ENCODE measurements at places on chromosomes 2 and 18.

- DNase-seq = no peak
These were observed 336.5 kb upstream of the LRP1B start for GRCh38 chr2:142467321-142467720.

DNA sequence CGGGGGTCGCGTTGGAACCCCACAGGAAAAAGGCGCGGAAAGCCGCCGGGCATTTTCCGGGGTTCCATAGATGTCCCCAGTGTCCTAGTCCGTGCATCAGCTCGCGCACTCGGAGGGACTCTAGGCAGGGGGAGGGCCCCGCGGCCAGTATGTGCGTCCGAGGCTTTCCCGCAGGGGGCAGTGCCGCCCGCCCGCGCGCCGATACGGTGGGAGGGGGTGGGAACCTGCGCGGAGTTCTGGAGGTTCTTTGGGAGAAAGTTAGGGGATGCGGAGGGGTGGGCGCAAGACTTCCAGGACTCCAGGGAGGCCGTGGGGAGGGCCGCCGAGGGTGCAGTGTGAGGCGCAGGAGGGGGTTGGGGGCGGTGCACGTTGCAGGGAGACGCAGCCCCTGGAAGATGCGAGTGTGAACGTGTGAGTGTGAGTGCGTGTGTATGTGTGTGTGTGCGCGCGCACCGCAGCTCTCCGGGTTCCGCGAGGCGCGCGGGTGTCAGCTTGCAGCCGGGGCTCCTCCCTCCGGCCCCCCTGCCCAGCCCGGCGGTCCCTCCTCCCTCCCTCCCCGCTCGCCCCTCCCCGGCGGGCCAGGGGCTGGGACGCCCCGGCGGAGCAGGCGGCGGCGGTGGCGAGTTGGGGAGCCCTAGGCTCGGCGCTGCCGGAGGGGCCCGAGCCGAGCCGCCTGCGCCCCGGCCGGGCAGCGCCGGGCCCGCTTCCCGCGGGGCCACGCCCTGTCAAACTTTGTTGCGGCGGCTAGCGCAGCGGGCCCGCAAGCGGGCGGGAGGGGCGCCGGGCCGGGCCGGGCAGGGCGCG lies at the start of gene TCF7L1:
TCF7L1 (plus strand) TSS at position 559 of the 804 bp plus-strand sequence. CDS start 293 bp downstream, outside the sequence.
- peak; percentile 96 for DNase-seq

DNA sequence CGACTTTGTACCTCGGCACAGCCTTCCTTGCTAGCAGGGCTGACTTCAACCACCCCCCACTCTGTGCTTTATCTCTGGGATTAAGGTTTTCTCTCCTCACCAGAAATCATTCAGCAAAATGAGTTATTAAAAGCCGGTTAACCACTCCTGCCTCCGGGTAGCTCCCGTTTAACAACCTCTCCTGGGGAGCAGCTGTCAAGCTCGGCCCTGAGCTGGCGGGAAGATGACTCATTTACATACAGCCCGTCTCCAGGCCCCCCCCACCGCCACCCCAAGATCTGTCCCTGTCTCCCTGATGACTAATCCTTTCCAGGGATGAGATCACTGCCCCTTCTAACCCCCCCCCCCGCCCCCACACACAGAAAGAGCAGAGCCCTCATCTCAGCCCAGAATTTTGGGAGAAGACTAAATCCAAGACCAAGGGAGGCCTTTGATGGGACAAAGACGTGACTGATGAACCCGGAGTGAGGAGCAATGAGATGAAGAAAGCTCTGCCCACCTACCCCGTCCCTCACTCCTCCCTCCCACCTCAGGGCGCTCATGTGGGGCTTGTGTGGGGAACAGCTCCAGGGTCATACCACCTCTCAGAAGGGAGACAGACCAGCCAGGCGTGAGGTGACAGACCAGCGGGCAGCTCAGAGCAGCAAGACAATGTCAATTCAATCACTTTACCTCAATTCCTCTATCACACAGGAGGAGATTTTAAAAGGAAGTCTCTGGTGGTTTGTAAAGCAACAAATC lies 131.4 kb downstream of the MSH2 start:
- no peak for DNase-seq

DNA sequence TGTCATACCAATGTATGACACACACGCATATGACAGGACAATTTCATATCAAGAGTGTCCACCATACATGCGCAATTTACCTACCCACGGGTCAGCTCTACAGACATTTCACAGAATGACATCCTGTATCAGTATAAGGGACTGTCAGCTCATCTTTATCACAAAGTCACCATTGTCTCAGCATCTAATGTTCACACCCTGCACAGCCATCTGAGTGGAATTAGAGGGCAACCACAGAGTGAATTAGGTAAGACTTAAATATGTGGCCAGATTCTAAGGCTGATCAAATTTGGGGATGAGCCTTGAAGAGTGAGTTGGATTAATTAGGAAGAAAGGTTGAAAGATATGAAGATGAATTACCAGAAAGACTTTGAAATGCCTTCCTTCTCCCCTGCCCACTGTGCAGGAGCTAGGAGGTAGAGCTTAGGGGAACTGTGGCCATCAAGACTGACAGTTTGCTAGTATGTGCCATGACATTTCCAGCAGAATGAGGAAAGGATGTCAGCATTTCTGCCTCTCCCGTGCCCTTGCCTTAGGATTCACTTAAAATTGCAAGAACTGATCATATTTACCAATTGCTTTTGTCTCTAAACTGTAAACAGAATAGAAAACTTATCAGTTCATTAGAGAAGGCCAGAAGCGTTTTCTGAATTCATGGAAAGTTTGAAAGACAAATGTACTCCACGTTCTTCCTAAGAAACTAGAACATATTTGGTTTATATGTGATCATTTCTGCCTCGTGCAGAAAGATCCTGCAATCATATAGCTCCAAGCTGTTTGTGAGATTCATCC lies 121.1 kb downstream of the DDX1 start:
- DNase-seq = no peak

DNA sequence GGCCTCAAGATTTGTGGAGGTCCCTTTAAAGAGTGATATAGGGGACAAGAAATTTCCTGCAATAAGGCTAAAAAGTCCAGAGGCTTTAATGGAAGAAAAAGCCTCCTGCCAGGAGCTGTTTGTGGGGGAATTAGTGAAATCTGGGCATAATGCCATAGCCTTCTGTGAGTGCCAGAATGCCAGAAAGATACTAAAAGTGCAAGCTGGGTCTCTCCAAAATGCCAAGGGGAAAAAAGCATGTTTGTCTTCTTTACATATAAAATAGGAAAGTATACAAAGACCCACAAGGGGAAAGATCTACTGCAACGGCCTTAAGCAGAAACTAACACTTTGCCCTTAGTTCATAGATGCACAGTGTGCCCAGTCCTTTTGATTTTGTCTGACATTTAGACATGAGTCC lies 647.7 kb upstream of the ZNF804A start:
- no peak for DNase-seq

DNA sequence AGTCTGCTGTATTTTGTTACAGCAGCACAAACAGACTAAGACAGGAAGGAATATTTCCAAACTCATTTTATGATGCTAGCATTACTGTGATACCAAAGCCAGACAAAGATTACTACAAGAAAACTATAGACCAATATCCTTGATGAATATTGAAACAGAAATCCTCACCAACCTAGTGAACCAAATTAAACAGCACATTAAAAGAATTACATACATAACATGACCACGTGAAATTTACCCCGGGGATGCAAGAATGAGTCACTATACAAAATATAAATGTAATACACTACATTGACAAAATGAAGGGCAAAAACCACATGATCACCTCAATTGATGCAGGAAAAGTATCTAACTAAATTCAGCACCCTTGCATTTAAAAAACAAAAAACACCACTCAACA lies 112.6 kb downstream of the CHN1 start:
- DNase-seq = no peak

- no peak for DNase-seq
These were observed 2.3 kb downstream of the CYRIA start for GRCh38 chr2:16663121-16663905.

DNA sequence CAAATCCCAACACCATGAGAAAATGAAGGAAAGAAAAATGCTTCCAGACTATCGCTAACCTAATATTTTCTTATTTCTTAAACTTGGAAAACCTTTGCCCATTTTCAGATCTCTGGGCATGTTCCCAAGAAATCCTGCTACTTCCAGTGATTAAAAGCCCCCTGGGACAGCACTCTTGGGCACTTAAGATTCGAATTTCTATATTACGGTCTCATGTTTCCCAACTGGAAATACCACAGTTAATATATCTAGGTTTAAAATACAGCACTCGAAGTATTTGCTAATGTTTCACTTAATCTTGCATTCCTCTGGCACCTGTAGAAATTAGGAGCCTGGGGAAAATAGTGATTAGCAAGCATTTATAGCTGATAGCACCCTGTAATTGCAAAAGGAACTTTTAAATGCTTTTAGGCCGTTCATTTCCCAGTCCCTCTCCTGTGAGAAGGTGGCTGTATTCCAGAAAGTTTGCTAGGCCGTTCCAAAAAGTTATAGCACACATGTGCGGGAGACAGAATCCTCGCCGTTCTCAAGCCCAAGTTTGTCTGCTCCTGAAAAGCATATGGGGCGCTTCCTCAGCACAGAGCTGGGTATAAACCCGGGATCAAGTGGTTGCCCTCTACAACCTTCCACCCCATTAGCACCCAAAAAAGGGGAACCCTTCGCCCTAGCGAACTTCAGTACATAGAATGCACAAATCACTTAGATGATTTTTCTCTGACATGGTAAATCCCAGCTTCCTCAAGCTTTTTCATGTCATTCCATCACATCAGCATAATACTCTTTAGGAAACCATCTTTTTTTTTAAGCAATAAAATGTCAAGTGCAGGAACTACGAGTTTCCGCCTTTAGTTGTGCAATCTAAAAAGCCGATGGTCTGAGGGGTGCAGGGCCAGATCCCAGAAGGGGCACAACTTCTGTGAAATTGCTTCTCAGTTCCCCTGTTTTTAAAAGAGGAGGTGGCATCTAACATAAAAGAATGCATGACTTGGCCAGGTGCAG lies 60.6 kb downstream of the DIPK1C start:
- DNase-seq = no peak

GRCh38 chr2:43407935-43408334 lies 181.5 kb upstream of the ZFP36L2 start:
- no peak for DNase-seq

GRCh38 chr2:165576409-165577154 lies 107.1 kb downstream of the CSRNP3 start:
- no peak for DNase-seq

DNA sequence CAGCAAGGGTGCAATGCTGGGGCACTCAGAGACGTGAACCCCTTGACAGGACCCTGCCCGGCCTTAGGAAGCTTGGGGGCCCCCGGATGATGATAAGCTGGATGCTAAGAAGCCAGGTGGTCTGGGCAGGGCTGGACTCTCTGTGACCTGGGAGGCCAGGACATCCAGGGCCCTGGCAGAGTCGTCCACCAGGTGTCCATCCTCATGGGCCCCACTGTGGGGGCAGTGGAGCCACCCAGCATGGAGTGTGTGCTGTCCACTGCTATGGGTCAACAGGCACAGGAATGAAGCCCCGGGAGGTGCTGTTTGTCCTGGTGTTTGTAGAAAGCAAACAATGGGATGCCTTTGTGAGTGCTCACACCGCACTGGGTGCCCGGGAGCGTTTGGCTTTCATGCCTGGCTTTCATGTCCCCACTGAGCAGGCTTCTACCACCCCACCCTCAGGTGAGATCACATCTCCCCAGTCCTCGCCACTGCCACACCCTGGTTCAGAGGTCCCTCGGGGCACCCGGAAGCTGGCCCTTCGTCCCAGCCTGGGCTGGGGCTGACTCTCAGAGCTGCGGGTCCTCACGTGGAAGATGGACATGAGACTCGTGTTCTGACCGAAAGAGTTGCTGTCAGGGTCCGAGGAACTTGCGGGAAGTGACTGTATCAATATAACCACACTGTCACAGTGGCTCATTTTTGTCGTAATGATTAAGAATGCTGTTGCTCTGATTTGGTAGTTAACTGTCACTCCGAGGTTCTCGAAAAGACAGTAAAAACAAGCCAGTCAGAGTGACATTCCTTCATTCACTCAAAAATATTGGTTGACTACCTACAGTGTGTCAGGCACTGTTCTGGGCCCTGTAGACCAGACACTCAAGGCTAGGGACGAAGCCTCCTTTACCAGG lies 53.3 kb downstream of the INHBB start:
- no peak for DNase-seq

DNA sequence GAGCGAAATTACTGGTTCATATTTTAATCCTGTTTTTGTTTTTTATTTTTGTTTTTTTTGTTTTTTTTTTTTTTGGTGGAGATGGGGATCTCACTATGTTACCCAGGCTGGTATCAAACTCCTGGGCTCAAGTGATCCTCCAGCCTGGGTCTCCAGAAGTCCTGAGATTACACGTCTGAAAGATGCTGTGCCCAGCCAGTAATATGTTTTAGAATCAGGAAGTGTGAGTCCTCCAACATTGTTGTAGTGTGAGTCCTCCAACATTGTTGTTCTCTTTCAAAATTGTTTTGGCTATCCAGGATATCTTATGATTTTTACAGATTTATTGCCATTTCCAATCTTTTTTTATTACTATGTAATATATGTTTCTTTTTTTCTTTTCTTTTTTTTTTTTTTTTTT lies 23.1 kb downstream of the TPRKB start:
- DNase-seq = no peak

GRCh38 chr2:46323730-46324129 lies 26.5 kb downstream of the EPAS1 start:
- DNase-seq = no peak

GRCh38 chr18:79801641-79802040 lies 3.9 kb downstream of the KCNG2 start:
- peak; percentile 42 for DNase-seq

DNA sequence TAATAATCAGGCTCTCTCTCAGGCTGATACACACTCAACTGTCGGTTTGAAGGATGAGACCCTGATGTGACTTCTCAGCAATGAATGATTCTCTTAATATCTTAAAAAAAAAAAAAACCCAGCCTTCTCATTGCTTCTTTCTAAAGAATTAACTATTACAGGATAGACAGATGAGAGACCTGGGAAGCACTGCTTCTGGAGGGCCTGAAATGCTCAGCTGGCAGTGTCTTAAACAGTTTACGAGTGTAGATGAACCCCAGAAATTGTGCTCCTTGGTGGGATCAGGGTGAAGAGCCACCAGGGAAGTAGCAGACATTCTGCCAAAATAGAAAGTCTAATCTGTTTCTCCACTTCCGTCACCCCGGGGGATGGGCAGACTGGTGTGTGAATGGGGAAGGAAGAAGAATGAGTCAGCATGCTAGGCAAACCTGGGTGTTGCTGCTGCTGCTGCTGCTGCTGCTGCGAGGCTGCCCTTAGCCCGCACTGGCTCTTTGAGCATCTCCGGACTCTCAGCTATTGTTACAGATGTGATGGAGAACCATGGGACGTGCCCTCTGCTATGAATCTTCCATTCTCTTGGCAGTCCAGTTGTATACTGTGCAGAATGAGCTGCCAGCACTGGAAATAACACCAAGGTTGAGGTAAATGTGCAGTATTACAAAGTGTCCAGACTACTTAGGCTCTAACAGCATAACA lies 158.4 kb downstream of the SETBP1 start:
- no peak for DNase-seq

- no peak for DNase-seq
These were observed 78.0 kb downstream of the CYRIA start for GRCh38 chr2:16587601-16588000.

- no peak for DNase-seq
These were observed 40.3 kb upstream of the FBXO11 start for GRCh38 chr2:47946593-47946992.

GRCh38 chr2:24912986-24913385 lies 7.1 kb downstream of the ADCY3 start:
- DNase-seq = peak; percentile 60

GRCh38 chr2:127280693-127281092 lies 13.3 kb downstream of the ERCC3 start:
- no peak for DNase-seq

- DNase-seq = no peak
These were observed 566.8 kb downstream of the EPHA4 start for GRCh38 chr2:221005338-221005737.

GRCh38 chr18:4406856-4407255 lies 48.3 kb downstream of the DLGAP1 start:
- DNase-seq = no peak

Data from chondrocyte (in vitro differentiated cells).